ENCODE measurements at places on chromosomes 7 and 10. TPM values are rescaled to one million over a fixed set of nuclear protein-coding genes. Genes with fewer than 3 reads are reported as not detected.

Gene NKX1-2
- not detected for total RNA-seq

Gene CYP3A7
- not detected for total RNA-seq

Gene HOXA2
- total RNA-seq = 1.1 TPM

Gene LIPN
- not detected for total RNA-seq

- no peak for DNase-seq
Observed at GRCh38 chr7:124752310-124752709, 13.3 kb downstream of the GPR37 start.

GRCh38 chr10:29816801-29817558 is 182.2 kb upstream of the SVIL start:
- DNase-seq = no peak

DNA sequence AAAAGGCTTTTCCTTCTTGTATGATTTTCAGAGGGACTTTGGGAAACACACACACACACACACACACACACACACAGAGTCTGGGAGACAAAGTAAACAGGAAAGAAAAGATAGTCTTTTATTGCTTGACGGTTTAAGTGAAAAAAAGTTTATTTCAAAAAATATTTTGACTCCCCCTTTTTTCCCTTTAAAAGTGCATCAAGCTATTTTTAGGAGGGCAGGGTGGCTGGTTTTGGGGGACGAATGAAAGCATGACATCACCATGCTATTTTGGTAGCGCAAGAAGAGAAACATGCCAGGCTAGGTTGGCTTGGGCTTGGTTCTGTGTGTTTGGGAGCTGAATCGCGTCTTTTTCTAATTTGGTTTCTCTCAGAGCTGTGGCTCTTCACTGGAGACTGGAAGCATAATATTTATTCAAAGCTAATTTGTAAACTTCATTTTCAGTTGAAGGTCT is 129.2 kb downstream of the BAMBI start:
- DNase-seq = no peak

- DNase-seq = no peak
Observed at GRCh38 chr7:143987513-143987912, 12.6 kb upstream of the OR6B1 start.

GRCh38 chr10:73161662-73162061 is 6.1 kb downstream of the ECD start:
- no peak for DNase-seq

- no peak for DNase-seq
Observed at GRCh38 chr10:13630231-13630630, 43.5 kb downstream of the PRPF18 start.

- DNase-seq = peak; percentile 82
Observed at GRCh38 chr7:1028775-1029636, 15.3 kb upstream of the GPR146 start.

DNA sequence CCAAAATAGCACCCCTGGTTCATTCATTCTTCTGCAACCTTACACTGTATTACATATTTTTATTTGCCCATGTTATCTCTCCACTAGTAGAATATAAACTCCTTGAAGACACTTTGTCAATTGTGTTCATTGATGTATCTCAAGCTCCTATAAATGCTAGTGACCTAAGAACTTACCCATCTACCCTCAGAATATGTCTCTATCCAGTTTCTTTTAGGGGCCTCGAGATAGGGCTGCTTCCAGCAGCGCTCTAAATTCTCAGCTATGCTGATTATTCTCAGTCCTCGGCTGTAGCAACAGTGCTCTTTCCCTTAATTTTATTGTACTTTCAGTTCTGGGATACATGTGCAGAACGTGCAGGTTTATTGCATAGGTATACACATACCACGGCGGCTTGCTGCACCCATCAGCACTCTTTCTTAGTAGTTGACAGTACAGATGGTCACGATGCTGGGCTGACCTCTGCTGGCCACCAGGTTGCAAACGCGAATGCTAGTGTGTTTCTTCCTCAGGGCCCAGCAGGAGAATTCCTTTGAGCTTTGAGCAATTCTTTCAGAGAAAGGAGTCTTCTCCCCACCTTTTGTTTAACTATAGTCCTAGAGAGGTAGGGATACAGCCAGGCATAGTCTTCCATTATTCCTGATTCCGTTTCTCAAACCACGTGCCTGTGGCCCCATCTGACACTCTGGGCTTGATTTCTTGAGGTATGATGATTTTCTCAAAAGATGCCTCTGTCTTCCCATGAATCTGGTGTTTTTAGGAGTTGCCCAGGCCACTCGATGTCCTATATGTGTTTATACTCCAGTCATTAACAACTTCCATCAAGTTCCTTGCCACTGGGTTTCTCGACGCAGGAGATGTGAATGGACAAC is 49.1 kb upstream of the CDC14C start:
- DNase-seq = no peak

DNA sequence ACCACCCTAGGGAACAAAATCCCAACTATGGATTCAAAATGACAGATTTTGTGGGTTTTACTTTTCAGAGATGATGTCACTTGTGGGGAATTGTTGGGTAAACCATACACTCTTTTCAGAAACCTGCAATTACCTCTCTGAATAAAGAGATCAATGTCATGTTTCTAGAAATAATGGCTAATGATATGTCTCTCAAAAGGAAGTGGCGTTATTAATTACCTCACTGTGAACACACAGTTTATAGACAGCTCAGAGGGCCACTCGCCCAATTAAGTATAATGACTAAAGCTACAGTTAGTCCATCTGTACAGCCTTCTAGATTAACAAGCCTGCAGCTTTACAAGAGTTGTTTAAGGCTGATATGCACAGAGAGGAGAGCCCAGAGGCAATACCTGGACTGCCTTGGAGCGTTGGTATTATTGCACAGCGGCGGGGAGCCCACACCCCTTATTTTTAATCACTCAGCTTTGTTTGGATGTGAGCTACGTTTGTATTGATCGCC is 79.5 kb downstream of the RAB11FIP2 start:
- DNase-seq = no peak

DNA sequence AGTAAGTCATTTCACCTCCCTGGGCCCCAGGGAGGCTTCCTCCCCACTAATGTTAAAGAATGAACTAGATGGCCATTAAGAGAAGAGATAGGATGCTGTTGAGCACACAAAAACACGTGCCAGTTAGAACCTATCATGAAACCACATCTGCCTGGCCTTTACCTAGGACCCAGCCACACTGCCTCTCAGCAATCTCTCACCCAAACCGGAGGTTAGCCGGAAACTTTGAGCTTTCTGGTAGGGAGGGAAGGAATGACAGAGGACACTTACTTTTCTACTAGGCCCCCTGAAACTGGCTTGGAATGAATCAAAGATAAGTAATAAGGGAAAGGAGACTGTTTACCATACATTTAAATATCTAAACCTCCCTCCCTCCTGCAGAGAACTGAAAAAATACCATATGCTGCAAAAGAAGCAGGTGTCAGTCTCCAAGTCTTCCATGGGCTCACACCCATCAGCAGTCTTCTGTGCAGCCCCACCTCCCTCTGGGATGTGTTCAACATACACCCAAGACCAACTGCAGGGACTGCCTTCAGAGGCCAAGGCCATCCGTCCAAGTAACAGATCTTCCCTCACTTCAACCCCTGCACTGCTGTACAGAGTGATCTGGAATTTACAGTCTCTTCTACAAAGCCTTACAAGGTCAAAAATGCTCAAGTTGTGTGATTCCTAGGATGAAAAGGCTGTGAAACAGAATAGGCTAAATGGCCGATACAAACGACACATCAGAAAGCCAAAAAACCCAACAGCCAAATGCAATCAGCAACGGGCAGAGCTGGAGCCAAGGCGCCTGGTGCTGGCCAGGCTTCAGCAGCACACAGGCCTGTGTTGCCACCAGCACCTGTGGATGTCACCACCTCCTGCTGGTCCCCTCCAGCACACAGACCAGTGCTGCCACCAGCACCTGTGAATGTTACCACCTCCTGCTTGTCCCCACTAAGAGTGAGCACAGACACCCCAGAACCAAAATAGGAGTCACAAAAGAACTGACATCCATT is 42.4 kb downstream of the SORBS1 start:
- DNase-seq = no peak

DNA sequence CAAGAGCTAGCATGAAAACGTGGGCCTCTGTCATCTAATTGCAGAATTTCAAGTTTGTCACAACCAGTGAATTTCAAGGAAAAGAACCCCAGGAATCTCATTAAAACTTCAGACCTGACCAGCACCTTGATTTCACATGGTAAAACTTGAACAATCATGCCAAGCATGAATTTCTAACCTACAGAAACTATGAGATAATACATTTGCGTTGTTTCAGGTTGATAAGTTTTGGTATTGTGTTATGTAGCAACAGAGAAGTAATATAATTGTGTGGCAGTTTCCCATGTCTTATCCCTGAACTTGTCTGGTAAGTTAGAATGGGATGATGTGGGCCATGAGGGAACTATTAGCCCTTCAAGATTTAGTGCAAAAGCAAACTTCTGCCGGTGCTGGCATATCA is 530.1 kb downstream of the ANKRD7 start:
- DNase-seq = no peak

DNA sequence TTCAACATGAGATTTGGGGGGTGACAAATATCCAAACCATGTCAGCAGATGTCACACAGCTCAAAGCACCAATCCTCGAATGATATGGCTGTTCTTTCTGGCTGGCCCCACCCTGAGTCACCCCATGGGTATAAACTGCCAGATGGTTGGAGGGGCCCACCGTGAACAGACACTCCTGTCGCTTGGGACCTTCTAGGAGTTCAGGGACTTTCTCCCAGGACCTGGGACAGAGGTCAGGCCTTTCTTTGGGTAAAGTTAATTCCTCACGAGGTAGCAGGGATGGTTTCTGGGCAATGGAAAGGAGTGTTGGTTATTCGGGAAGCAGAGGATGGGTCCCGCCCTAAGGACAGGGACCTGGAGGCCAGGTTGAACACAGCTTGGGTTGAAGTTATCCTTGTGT is 262.0 kb downstream of the ACTR3B start:
- no peak for DNase-seq

GRCh38 chr7:87038993-87039690 is 20.3 kb downstream of the ELAPOR2 start:
- DNase-seq = no peak

Data from kidney epithelial cell (primary cell).